ENCODE measurements at places on chromosomes 3 and 15. TPM values are rescaled to one million over a fixed set of nuclear protein-coding genes. Genes with fewer than 3 reads are reported as not detected.

The CYP8B1 gene
- not detected for polyA plus RNA-seq

GRCh38 chr3:46168583-46169345 is 39.3 kb downstream of the CCR1 start:
- DNase-seq = no peak

DNA sequence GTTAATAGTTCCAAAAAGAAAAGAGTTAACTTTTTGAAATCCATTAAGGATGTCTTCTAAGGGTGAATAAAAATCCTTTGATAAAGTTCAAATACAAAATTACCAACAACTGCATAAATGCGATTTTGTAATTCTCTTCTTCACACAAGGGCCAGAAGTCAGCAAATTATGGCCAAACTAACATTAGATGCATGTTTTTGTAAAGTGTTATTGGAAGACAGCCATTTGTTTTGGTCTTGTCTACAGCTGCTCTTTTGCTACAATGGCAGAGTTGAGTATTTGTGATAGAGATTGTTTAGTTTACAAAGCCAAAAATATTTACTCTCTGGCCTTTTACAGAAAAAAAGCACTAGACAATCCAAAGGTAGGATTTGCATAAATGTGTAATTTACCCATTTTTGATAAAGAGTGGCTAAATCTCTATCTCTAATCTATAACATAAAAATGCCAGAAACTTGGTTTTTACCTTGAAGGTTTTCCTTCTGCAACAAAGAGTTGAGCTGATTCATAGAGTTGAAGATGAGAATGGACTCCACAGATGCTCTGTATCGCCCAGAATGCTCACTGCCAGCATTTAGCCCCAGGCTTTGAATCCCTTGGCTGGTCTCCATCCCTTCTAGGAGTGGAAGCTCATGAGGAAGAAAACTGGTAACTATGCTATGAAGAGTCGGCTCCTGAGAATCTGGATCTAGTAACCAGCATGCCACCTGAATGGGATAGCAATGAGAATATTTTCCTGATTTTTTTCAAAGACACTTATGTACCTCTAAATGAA is 64.5 kb downstream of the POLQ start:
- no peak for DNase-seq

The NTRK3 gene
- 0.61 TPM for polyA plus RNA-seq

DNA sequence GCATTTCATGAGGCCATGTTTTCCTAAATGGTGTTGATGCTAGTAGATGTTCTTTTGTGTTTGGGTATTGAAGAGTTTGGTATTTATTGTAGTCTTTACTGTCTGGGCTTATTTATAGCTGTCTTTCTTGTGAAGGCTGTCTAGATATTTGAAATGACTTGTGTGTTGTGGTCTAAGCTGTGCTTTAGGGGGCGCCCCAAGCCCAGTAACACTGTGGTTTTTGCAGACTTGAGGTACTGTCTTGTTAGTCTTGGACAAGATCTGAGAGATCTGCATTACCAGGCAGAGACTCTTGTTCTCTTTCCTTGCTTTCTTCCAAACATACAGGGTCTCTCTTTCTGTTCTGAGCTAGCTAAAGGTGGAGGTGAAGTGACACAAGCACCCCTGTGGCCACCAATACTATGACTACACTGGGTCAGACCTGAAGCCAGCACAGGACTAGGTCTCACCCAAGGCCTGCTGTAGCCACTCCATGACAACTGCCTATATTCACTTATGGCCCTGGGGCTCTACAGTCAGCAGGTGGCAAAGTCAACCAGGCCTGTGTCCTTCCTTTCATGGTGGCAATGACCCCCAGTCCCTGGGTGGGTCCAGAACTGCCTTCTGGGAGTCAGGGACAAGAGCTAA is 152.1 kb upstream of the TBC1D5 start:
- no peak for DNase-seq

GRCh38 chr3:25430935-25431770 is 3.1 kb downstream of the RARB start:
- no peak for DNase-seq

All from psoas muscle (tissue), 8 donors.